Stimulated activated CD4-positive, alpha-beta T cell treated with anti-CD3 and anti-CD28 coated beads, Interleukin-12 subunit alpha, Interleukin-12 subunit beta, amount 100 ng/mL, for 4 hours (primary cell): ENCODE measurements at places on chromosomes 3 and 15.

GRCh38 chr15:88974392-88974791 lies 61.2 kb upstream of the MFGE8 start:
- no peak for DNase-seq

DNA sequence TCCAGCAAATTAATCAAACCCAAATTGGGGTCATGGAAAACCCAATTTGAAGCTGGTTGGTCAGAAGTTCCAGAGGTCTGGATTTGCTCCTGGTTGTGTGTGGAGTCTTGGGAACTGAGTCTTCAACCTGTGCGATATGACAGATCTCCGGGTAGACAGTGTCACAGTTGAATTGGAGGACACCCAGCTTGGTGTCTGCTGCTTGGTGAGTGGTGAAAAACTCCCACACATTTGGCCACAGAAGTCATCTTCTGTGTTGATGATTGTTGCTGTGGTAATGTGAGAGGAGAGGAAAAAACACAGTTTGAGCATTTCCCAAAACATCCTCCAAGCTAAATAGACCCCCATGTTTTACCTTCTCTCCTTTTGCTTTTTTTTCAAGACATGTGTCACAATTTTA lies 218.1 kb downstream of the TP63 start:
- DNase-seq = no peak

GRCh38 chr15:58852347-58852746 lies 81.1 kb downstream of the SLTM start:
- no peak for DNase-seq

GRCh38 chr15:60326824-60327654 lies 70.7 kb downstream of the ANXA2 start:
- DNase-seq = no peak

- DNase-seq = no peak
These were observed 4.8 kb upstream of the ZBTB20 start for GRCh38 chr3:115151921-115152320.

DNA sequence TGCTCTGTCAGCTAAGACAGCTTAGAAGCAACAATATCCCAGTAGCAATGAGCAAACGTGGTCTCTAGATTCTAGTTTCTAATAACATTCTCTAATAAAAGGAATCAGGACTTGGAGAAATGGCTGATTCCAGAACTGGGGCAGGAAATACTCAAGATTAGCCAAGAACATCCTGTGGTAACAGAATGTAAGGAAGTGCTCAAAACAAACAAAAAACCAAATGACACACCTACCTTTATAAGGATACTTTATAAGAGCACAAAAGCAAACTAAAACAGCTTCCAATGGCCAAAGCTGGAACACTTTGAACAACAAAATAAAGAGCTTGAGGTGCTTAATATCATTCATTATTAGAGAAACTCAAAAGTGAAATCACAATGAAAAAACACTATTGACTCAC lies 33.1 kb upstream of the EIF5A2 start:
- no peak for DNase-seq

- no peak for DNase-seq
These were observed 20.1 kb upstream of the SELENOT start for GRCh38 chr3:150583028-150583427.

- no peak for DNase-seq
These were observed 918.8 kb upstream of the CFAP20DC start for GRCh38 chr3:59968513-59969045.

DNA sequence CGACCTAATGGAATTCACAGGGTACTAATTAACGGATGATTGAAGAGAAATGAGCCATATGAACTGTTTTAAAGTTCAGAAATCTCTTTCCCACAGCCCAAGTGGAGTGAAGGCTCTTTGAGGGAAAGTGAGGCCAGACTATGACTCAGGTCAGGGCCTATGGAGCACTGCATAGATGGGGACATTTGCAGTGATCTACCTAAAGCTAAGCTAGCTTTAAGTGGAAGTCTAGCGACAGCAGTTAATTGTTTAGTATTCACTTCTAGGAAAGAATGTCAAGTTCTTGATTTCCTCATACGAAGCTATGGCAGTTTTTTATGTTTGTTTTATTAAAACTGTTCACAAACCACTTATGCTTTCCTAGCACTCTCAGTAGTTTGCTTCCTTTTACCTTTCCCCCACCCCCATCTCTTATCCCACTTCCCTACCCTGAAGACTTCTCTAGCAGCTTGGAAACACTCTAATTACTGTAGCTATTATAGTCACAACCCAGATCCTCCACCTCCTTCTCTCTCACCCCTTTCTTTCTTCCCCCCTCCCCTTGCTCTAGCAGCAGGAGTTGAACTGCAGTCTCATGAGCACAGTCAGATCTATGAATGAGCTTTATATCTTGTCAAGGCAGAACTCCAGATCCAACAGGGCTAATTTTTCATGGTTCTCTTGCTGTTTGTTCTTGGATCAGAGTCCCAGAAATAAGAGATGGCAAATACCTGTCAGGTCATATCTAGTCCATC lies 6.2 kb downstream of the ZNF609 start:
- no peak for DNase-seq

DNA sequence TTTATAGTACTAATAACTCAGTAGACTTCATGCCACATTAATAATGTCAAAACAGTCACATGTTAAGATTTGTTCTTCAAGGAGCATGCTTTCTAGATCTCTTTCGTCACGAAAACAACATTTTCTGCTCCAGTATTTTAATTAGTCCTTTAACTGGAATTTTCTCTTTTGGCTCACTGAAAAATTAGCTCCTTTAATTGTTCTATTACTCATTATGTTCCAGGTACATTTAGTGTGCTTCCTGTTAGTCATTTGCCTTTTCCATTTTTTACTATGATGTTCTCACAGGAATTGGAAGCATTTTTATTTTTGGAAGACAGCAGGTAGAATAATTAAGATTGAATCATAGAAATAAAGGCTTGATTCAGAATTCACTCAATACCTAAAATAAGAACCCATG lies 111.2 kb downstream of the SLC9A9 start:
- DNase-seq = no peak

DNA sequence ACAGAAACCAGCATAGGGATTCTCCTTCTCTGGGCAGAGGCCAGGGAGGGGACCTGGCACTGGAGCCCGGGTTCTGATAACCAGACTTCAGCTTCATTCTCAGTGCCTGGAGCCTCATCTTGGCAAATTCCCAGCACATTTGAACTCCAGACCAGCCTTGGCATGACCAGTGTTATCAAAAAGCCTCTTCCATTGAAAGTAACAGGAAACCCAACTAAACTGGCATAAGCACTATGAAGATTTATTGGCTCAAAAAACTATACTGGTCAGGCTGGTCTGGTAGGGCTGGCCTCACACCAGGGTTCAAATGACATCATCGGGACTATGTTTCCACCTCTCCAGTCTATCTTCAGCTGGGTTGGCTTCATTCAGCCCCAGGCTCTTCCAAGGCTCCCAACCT lies 48.1 kb upstream of the THUMPD3 start:
- DNase-seq = no peak

- DNase-seq = no peak
These were observed 15.7 kb downstream of the C3orf52 start for GRCh38 chr3:112101916-112102315.

GRCh38 chr15:41836073-41836472 lies 2.6 kb upstream of the PLA2G4B start:
- no peak for DNase-seq
